ENCODE measurements at places on chromosomes 6 and 20.

- no peak for DNase-seq
These were observed 76.0 kb downstream of the LCA5 start for GRCh38 chr6:79461205-79461604.

DNA sequence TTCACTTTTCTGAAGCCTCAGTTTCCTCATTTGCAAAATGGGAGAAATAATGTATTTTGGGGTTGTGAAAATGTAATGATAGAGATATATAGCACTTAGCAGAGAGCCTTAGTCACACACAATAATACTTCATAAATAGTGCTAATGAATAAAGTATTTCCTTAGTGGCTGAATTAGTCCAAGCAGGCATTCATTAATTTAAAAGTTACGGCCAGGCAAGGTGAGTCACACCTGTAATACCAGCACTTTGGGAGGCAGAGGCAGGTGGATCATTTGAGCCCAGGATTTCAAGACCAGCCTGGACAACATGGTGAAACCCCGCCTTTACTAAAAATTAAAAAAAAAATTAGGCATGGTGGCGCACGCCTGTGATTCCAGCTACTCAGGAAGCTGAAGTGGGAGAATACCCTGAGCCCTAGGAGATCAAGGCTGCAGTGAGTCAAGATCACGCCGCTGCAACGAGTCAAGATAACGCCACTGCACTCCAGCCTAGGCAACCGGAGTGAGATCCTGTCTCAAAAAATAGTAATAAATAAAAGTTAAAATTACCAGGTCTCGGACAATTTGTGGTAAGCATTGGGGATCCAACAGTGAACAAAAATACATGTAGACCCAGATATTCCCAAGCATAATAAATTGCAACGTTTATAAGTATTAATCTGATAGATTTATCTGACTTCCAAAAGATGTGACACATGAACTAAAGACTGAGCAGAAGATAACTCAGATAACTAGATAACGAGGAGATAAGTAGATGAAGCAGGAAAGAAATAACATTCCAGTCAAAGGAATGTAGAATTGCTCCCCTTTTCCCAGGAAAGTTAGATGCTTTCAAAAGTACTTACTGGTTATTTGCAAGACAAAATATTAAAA lies 2.1 kb upstream of the IBTK start:
- no peak for DNase-seq

DNA sequence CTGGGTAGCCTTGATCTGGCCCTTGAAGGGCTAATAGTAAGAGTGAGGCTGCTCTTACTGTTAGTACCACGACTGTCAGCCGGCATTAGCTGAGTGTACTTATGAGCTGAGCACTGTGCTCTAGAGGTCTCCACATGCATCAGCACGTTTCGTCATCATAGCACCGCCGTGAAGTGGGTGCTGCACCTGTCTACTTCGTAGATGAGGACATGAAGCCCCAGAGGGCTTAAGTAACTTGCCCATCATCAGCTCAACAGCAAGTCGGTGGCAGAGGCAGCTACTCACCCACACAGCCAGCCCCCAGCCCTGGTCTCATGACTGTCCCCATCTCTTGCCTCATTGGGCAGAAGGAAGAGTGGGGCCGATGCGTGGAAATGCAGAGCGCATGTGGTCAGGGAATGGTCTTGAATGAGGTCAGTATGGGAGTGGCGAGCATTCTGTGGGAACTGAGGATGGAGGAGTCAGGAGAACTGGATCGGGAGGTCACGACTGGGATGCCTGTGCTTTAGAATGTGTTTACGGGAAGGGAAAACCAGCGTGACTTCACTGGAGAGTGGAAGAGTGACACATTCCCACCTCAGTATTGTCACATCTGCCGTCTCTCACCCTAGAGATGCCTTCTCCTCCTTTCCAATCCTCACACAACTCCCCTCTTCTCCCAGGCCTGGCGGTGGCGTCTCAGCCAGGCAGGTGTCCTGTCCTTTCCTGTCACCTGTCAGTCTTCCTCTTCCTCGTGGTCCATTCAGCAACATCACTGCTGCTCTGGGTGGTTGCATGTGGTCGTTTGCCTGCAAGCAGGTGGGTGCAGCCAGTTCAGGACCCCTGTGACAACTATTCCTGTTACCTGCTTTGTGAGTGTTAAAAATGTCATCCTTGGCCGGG lies 6.0 kb downstream of the SYTL3 start:
- no peak for DNase-seq

DNA sequence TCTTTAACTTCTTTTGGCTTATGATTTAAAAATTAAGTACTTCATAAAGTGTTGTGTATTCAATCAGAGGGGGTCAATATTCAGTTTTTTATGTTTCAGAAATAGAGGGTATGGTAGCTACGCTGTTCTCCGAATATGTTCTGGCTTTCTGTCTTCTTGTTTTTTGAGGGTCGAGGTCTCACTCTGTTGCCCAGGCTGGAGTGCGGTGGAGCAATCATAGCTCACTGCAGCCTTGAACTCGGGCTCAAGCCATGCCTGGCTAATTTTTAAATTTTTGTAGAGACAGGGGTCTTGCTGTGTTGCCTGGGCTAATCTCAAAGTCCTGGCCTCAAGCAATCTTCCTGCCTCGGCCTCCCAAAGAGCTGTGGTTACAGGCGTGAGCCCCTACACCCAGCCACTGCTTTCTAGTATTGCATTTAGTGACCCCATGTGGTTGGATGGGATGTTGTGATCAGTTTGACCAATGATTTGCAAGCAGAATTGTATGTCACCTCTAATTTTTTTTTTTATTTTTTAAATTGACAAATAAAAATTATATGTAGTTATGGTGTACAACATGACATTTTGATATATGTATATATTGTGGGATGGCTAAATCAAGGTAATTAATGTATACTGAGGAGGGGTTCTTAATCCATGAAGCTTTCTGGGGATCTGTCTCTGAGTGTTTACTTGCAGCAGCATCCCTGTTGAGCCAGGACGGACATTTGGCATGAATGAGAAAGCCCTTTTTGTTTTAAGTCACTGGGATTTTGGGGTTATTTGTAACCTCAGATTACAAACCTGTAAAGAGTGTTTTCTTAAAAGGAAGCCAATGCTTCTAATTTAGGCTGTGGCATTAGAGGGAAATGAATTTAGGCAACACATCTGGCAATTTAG lies 38.5 kb upstream of the DEK start:
- no peak for DNase-seq

DNA sequence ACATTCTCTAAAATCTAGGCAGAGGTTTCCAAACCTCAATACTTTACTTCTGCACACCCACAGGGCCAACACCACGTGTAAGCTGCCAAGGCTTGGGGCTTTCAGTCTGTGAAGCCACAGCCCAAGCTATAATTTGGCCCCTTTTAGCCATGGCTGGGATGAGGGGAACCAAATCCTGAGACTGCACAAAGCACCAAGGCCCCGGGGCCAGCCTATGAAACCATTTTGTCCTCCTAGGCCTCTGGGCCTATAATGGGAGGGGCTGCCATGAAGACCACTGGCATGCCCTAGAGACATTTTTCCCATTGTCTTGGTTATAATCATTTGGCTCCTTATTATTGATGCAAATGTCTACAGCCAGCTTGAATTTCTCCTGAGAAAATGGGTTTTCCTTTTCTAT lies 513.0 kb upstream of the ADGRB3 start:
- no peak for DNase-seq

- DNase-seq: no peak
These were observed 78.3 kb upstream of the CLDN20 start for GRCh38 chr6:155185544-155185943.

Data from AG04450 (cell line).